ENCODE measurements at places on chromosomes 3 and 15.

- DNase-seq: no peak
These were observed 49.1 kb downstream of the PCOLCE2 start for GRCh38 chr3:142839831-142840230.

DNA sequence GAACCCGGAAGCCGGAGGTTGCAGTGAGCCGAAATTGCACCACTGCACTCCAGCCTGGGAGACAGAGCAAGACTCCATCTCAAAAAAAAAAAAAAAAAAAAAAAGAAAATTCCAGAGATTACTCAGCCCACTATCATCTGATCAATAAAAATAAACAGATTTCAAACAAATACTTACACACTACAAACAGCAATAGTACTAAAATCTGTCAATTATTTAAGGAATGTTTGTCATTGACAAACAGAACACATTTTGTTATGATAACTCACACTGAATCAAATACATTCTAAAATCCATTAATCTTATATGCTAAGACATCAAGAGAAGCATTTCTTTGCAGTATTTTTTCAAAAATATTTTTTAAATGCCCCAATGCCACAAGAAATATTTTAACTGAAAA lies 7.6 kb downstream of the MYO9A start:
- DNase-seq: no peak

- no peak for DNase-seq
These were observed 250.3 kb downstream of the CBLB start for GRCh38 chr3:105618556-105618955.

DNA sequence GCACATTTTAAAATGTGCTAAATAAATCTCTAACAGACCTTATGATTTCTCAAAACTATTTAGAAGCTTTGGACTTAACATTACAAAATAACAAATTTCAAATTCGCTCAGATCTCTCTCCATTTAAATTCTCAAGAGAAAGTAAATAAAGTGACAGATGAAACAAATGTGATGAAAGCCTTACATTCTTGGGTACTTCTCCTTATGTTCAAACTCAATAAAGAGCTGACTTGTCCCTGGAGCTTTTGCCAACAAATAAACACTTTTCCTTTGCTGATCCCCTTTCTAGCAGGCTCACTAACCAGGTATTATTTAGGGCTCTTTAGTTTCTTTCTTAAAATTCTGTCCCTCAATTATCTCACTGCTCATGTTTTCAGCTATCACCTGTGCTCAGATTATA lies 259.1 kb upstream of the ARPP21 start:
- DNase-seq: no peak

DNA sequence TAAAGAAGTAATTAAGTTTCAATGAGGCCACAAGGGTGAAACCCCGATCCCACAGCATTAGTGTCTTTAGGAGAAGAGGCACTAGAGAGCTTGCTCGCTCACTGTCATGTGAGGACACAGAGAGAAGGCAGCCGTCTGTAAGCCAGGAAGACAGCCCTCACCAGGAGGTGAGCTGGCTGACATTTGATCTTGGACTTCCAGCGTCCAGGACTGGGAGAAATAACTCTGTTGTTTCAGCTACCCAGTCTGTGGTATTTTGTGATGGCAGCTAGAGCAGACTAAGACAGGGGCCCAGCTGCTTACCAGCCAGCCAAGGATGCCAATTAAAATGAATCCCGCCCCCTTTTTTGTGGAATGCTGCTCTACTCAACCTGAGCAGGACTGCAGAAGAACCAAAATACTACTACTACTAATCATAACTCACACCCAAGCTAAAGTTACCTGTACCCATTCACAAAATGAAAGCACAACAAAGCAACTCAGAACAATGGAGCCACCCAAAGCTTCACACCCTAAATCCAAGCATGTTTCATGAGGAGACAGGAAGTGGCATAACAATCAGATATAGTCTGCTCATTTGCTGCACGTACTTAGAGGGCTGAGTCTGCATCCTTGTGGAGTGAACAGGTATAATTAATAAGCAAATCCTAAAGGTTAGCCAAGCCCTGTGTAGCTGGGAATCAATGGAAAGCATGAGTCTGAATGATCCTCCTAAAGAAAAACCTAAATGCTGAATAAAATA lies 35.6 kb upstream of the RHCG start:
- DNase-seq: no peak

GRCh38 chr3:21750080-21750696 lies 822 bp downstream of the ZNF385D start:
- no peak for DNase-seq

DNA sequence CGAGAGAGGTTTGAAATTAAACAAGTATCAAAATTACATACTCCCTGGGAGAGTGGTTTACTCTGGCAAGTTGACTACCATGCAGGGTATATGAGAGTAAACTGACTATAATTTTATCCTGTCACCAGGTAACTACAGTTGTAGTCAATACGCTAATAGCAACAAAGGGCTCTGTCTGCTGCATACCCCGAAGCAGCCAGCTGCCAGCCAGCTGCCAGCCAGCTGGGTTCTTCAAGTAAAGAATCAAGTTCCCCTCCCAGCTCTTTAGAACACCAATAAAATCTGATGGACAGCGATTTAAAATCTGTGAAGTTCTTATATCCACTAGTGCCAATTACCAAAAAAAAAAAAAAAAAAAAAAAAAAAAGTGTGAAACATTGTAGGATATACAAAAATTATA lies 417.7 kb upstream of the CFAP20DC start:
- no peak for DNase-seq

- DNase-seq: no peak
These were observed 9.9 kb upstream of the SEMA6D start for GRCh38 chr15:47707391-47707790.

GRCh38 chr15:97502038-97502437 lies 458.5 kb upstream of the ARRDC4 start:
- DNase-seq: no peak

GRCh38 chr15:88810446-88810845 lies 7.2 kb downstream of the ACAN start:
- no peak for DNase-seq

DNA sequence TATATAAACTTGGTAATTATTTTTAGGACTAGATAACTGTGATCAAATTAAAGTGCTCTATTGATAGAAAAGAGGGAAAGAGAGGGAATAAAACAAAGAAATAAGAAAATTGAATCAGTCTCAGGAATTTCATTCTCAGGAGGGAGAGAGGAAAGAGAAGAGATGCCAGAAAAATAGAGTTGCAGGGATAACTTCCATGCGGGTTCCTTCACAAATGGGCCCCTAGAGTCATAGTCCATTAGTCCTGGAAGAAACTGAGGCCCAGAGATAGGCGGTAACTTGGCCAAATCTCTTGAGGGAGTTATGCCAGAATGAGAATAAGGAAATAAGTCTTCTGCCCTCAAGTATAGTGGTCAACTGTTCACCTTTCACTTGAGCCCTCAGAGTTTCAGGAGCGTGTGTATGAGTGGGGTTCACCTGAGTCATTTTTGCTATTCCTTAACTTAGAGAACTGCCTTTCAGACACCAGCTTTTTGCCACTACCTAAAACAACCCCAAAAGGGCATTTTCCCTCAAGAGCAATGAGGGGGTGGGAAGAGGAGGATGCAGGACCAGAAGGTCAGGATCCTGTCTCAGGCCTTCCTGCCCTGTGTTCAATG lies 192.6 kb downstream of the MEX3B start:
- DNase-seq: no peak

DNA sequence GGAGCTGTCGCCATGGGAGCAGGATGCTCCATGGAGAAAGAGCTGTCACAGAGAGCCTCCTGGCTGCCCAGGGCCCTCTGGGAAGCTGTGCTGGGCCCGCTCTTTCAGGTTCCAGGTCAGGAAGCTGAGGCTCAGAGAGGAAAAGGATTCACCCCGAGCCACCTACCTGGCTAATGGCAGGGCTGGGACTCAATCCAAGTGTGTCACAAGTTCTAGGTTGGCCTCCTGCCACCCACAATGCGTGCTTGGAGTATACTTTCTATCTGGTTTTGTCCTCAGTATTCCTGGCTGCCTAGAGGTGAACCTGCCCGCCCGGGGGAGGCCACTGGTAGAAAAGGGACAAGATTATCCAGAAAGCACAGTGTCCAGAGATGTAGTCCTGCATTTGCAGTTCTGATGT lies 23.6 kb downstream of the FAH start:
- DNase-seq: no peak

- no peak for DNase-seq
These were observed 162.8 kb upstream of the SLITRK3 start for GRCh38 chr3:165359005-165359404.

DNA sequence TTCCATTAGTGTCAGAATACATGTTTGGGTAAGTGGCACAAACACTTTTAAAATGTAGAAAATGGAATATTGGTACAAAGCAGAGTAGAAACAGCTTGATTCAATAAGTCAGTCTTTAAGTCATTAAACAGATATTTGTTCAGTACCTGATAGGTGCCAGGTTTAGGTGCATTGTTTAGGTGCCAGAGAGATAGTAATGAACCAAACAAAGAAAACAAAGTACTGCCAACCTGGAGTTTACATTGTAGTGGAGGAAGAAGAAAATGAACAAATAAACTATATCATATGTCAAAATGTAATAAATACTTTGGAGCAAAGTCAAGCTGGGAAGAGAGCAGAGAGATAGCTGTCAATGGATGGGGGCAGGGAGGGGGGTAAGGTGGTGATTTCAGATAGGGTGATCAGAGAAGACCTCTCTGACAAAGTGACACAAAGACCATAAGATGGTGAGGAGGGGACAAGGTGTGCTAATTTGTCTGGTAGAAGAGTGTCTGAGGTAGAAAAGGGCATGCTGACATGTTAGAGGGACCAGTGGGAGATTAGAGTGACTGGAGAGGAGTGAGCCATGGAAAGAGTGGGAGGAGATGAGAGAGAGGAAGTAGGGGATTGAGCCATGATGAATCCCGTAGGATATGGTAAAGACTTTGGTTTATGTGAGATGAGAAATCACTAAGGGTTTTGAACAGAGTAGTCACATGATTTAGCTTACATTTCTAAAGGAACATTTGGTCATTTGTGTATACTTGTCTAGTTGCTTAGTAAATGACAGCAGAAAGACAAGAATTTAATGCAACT lies 128.2 kb downstream of the UBE2E2 start:
- DNase-seq: no peak

DNA sequence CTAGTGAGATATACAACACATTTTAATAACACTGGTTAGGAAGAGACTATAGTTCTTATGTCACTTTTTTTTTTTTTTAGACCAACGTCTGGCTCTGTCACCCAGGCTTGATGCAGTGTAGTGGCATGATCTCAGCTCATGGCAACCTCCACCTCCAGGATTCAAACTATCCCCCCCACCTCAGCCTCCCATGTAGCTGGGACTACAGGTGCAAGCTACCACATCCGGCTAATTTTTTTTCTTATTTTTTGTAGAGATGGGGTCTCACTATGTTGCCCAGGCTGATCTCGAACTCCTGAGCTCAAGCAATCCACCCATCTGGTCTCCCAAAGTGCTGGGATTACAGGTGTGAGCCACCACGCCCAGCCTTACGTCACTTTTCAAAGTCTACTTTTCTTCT lies 100.8 kb downstream of the FOXP1 start:
- DNase-seq: no peak

GRCh38 chr15:65165875-65166274 lies 19.3 kb downstream of the CLPX start:
- no peak for DNase-seq

DNA sequence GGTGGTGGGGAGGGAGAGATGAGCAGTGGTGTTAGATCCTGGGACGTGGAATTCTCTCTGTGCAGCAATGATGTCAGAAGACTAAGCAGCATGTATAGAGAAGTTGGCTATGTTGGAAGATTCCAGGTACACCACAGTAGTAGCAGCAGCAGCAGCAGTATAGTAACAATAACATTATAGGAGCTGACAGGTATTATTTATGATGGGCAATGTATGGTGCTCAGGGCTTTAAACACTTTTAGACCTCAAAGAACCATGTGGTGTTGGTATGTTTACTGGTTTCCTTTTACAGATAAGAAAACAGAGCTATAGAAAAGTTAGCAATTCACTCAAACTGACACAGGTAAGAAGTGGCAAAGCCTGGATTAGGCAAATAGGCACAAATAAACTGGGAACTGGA lies 103.9 kb downstream of the CCNL1 start:
- no peak for DNase-seq
